ENCODE measurements at places on chromosomes 2 and 18.

DNA sequence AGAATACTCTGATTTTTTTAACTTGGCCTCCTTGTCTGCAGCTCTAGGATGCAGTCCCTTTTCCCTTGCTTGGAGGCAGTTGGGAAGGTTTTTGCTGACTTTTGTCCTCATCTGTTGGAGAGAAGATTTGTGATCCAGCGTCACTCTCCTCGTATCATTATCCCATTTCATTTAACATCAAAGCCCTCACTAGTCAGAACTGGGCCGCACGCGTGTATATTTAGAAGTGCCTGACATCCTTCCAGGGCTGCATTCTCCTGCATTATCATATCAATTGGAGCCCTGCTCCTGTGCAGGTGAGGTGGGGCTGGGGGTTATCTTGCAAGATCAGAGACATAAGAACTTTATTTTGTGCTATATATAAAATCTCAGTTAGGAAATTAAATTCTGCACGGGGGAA lies 435.1 kb upstream of the HS6ST1 start:
- no peak for DNase-seq

GRCh38 chr2:195251214-195251613 lies 405.8 kb upstream of the SLC39A10 start:
- DNase-seq, result no peak

- DNase-seq, result no peak
Measured at GRCh38 chr18:76578571-76579300, 83.7 kb upstream of the ZNF516 start.

GRCh38 chr2:136301006-136301405 lies 183.1 kb upstream of the CXCR4 start:
- DNase-seq, result no peak
